ENCODE measurements at places on chromosomes 12 and 14. TPM values are rescaled to one million over a fixed set of nuclear protein-coding genes. Genes with fewer than 3 reads are reported as not detected.

The LTBP2 gene
- total RNA-seq: 39.3 TPM

GRCh38 chr14:30193845-30194501 is 266.3 kb upstream of the PRKD1 start:
- DNase-seq: no peak

DNA sequence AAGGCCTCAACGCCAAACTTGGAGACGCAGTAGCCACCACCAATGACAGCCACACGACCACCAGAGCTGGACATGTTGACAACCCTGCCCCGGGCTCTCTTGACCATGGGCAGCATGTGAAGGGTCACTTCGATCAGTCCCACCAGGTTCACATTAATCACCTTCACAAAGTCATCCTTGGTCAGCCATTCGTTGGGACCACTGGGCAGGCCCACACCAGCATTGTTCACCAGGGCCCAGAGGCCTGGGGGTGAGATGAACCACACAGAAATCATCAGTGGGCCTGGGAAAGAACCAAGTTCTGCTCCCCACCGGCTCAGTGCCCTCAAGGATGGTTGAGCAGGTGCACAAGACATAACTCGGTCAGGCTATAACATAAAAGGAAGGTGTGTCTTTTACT is 4.0 kb downstream of the SDR9C7 start:
- no peak for DNase-seq

GRCh38 chr14:101125719-101126651 is 222.5 kb upstream of the RTL1 start:
- no peak for DNase-seq

DNA sequence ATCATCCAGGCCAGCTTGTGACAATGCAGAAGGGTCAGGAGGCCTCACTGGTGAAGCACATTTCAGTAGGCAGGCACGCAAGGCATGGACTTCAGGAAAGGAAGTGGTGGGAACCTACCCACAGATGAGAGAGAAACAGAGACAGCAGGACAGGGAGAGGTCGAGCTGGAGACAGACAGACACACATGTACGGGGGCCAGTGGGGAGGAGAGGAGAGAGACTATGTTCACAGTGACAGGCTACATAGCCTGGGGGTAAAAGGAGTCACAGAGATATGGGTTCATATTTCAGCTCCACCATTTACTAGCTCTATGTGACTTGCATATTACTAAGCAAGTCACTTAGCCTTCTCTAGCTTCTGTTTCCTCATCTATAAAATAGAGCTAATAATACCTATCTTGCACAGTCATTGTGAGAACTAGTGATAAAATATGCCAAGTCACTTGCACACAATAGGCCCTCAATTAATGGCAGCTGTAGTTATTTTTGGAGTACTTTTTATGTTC is 91.1 kb upstream of the FUT8 start:
- DNase-seq: no peak

DNA sequence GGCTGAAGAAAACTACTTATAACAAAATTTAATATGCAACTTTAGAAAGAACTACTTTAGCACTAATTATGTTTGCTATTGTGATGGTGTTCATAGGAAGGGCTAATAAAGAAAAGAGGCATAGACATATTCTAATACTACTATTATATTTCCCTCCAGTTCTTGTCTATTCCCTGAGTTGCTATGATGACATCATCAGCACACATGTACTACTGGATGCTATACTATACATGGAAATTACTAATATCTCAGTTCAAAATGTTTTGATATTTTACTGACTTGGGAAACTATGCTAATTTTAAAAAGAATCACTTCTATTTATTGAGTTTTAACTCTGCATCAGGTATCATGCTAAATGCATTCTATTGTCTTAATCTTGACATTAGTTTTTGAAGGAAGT is 101.6 kb downstream of the EPS8 start:
- DNase-seq: no peak

DNA sequence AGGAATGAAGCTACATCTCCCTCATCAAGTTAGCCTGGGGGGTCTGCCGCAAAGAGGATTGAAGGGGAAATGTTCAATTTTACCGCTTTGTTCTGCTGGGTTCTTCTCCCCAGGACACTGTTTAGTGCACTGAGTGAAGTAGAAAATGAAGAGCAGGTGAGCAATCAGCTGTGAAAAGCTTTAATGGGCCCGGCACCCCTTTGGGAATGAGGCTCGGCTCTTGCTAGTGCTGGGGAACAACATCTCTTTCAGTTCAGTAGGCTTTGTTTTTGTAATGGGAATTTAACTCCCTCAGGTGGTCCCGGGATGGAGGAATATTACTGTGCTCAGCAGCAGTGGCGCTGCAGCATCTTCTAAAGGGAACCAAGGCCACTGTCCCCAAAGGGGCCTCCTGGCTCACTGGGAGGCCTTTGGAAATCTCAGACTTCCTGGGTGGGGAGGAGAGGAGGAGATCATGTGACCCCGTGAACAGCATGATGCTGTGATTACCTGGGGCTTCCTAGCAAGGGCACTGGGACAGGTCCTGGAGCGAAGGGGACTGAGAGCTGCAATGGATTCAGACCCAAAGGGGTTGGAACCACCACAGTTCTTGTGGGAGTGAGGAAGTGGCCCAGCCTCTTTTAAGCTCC is 85.2 kb upstream of the MAX start:
- DNase-seq: no peak

Data from lower leg skin (tissue), 4 donors.